ENCODE measurements at places on chromosomes 13 and 19.

DNA sequence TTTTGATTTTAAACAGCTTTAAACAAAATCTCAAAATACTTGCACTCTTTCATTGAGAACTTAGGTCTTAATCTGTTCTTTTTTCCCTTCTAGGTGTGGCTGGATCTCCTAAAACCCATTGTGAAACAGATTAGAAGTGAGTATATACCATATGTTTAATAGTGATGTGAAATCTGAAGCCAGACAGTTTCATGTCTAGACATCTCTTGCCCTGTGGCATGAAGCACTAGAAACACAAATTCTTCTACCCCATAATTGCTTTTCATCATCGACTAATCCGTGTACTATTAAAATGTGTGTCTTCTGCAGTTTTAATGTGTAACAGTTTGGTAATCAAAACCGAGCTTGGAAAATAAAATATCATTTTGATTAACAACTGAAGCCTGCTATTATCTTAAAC, 188.2 kb upstream of the RNF113B start:
- no peak for DNase-seq

- DNase-seq: no peak
These were observed 191.6 kb downstream of the NUFIP1 start for GRCh38 chr13:44797685-44798084.

- no peak for DNase-seq
These were observed 12.4 kb downstream of the TTC9B start for GRCh38 chr19:40205760-40206159.

- DNase-seq: no peak
These were observed at the start of gene ADAMTSL5 for GRCh38 chr19:1512671-1513498. Gene ADAMTSL5 (minus strand): TSS chr19:1513019. CDS start chr19:1510943, 2,076 bp downstream.

GRCh38 chr13:85497652-85498051, 301.6 kb downstream of the SLITRK6 start:
- no peak for DNase-seq

GRCh38 chr19:9323919-9324583, at the start of gene ZNF559:
Gene ZNF559 (plus strand): TSS chr19:9324179. CDS start chr19:9338550, 14,371 bp downstream.
- peak; percentile 96 for DNase-seq

- no peak for DNase-seq
These were observed 5.8 kb downstream of the DOCK9 start for GRCh38 chr13:98972059-98972458.

All from stimulated activated CD8-positive, alpha-beta memory T cell treated with anti-CD3 and anti-CD28 coated beads, Interleukin-4, amount 100 ng/mL, for 4 hours (primary cell).